ENCODE measurements at places on chromosomes 2 and 18.

GRCh38 chr2:127704641-127705390 is 3.5 kb downstream of the SFT2D3 start:
- no peak for DNase-seq

- DNase-seq, result no peak
These were observed 176.9 kb downstream of the BCL2 start for GRCh38 chr18:63142594-63143225.

GRCh38 chr18:3541549-3542386 is 91.8 kb downstream of the TGIF1 start:
- DNase-seq, result no peak

DNA sequence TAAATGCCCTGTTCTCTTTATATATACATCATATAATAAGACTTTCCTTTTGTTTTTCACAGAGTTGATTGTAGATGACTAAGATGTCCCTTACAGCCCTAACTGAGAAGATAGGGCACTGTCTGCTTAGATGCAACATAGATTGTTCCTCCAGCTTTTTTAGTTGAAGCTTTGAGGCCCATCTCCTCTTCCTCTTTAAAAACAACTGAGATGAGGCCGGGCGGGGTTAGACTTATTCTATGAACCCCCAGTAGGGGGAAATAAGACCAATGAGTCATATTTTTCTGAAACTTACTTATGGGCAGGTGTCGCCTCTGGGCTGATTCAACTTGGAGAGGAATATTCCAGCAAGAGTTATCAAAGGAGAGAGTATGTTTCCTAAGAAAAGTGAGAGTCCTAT is 84.6 kb downstream of the FBXO15 start:
- DNase-seq, result peak; percentile 18

GRCh38 chr18:23556145-23556780 is 30.0 kb downstream of the NPC1 start:
- DNase-seq, result no peak

- no peak for DNase-seq
These were observed 170.5 kb downstream of the NDUFA10 start for GRCh38 chr2:239854596-239854995.

- no peak for DNase-seq
These were observed 65.6 kb upstream of the COPS8 start for GRCh38 chr2:237020090-237020489.

- no peak for DNase-seq
These were observed 16.9 kb upstream of the FAHD2A start for GRCh38 chr2:95385570-95385984.

GRCh38 chr18:12335503-12335902 is 27.5 kb downstream of the TUBB6 start:
- no peak for DNase-seq

- no peak for DNase-seq
These were observed 523.4 kb upstream of the FANCL start for GRCh38 chr2:58764338-58765104.

- no peak for DNase-seq
These were observed 68.8 kb downstream of the DOK6 start for GRCh38 chr18:69469444-69469919.

DNA sequence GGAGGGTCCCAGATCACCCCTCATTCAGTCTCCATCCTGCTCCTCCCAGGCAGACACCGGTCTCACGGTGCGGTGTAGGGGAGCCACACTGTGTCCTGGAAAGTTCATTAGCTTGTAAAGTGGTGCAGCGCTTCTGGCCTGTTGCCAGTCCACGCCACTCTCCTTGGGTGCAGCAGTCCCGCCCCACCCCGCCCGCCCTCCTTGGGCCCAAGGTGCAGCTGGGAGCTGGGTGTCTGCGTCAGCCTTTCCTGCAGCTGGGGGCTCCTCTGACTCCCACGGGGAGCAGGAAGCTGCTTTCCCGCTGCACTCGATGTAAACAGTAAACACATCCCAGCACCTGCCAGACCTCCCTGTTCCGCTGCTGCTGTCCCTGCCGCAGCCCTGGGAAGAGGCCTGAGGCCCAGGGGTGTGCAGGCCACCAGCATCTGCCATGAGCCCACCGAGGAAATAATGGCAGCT is 53.8 kb upstream of the ASB18 start:
- DNase-seq, result no peak

DNA sequence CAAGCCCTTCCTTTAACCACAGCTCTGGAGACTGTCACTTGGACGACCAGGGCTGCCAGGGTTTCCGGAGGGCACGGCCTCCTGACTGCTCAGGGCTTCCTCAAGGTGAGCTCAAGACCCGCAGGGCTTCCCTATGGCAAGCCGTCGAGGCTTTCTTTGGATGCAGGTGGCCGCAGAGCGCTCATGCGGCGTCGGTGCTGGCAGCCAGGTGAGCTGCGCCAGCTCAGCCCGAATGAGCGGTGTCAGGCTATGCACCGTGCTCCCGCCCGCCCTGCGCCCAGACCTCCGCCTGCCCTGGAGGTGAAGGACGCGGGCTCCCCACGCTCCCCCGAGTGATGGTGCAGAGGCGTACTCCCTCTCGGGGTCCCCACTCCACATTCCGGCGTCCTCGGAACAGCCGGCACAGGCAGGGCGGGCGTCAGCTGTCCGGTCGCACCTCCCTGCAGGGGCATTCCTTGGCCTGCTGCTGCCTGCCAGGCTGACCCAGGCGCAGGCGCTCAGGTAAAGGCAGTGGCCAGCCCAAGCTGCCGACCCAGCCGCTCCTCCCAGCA is 20.8 kb upstream of the TUBB6 start:
- DNase-seq, result no peak

GRCh38 chr2:172630181-172630580 is 74.3 kb downstream of the PDK1 start:
- DNase-seq, result no peak

DNA sequence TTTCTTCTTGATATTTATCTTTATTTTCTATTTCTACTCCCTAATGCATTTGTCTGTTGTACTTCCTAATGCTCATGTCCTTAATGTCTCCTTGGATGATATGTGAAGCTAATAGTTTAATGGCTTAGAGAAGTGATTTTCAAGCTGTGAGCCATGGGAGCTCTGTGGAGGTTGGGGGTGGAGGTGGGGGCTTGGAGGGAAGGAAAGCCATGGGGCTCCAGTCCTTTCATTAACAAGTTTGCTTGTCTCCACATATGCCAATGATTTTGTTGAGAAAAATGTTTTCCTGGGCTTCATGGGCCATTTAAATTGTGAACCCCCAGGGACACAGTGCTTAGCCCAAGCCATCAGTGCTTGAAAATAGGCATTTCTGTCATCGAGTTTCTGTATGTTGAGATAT is 264.1 kb downstream of the SCG2 start:
- no peak for DNase-seq

DNA sequence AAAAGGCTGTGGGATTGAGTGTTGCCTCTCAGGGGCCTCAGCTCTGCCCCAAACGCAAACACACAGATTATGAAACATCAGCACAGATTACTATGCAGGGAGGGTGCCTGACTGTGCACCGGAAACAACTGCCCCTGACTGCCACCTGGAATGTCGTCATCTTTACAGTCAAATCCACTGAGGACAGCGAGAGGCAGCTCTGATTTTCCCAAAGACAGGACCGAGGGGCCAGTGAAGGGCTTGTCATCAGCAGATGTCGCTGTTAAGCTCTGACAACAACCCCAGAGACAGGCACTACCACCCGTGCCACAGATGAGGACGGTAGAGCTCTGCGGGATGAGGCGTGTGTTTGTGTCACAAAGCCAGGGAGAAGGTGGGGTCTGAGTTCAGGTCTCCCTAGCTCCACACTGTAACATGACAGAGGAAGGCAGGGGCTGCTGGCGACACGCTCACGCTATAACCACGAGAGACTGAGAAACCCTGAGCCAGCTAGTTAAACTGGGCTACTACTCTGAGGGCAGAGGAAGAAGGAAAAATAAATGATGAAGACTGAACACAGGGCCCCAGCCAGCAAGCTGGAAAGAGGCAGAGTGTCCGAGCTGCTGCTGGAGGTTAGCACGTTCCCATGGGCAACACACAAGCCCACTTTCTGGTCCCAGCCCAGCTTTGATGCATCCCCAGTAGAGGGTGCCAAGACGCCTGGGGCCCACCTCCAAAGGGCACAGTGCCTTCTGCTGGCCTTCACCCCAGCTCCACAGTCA is 47.0 kb downstream of the PARD6G start:
- DNase-seq, result no peak

GRCh38 chr2:45582522-45582921 is 28.5 kb downstream of the SRBD1 start:
- DNase-seq, result no peak

DNA sequence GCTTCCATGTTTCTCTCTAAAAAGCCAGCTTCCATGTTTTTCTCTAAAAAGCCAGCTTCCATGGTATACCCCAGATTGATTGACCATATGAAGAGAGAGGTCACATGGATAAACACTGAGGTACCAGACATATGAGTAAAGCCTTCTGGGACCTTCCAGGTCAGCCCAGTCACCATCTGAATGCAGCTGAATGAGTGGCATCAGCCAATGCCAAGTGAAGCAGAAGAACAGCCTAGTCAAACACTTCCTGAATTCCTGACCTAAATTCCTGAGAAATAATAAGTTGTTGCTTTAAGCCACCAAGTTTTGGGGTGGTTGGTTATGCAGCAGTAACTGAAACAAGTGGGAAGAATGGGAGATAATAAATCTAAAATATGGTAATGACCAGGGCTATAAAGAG is 5.7 kb upstream of the ALS2 start:
- DNase-seq, result no peak

DNA sequence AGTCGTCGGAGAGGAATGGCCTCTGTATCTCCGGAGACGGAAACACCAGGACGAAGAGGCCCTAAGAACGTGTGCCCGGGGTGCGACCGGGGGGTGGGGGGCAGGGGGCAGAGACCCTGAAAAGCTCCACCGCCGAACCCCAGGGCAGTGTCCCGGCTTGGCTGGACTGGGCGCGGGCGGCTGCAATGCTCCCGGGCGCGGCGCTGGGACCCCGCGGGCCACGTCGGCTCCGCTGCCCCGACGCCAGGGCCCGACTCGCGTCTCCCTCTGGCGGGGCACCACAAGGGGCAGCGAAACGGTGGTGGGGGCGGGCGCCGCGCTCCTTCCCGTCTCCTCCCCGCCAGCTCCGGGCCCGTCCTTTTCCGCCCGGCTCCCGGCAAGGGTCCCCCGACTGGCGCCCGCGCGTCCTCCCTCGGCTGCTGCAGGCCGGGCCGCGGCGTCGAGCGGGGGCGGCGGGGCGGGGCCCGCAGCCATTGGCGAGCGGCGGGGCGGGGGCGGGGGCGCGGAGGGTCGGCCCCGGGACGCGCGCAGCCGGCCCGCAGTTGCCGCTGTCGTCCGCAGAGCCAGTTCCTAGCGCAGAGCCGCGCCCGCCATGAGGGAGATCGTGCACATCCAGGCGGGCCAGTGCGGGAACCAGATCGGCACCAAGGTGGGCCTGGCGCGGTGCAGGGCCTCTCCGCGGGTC is at the start of gene TUBB6:
TSS of gene TUBB6 (plus strand) at position 541 of the 685 bp plus-strand sequence. CDS start at position 593, 52 bp downstream.
- DNase-seq, result no peak

GRCh38 chr2:240876475-240877251 is 8.0 kb downstream of the AGXT start:
- DNase-seq, result no peak

- DNase-seq, result no peak
These were observed 3.3 kb downstream of the CTDSP1 start for GRCh38 chr2:218402911-218403411.

- DNase-seq, result no peak
These were observed 30.8 kb downstream of the EN1 start for GRCh38 chr2:118816669-118817068.

GRCh38 chr2:153005071-153005730 is 286.8 kb downstream of the ARL6IP6 start:
- DNase-seq, result no peak

- no peak for DNase-seq
These were observed 35.4 kb downstream of the TMX3 start for GRCh38 chr18:68679528-68679927.

DNA sequence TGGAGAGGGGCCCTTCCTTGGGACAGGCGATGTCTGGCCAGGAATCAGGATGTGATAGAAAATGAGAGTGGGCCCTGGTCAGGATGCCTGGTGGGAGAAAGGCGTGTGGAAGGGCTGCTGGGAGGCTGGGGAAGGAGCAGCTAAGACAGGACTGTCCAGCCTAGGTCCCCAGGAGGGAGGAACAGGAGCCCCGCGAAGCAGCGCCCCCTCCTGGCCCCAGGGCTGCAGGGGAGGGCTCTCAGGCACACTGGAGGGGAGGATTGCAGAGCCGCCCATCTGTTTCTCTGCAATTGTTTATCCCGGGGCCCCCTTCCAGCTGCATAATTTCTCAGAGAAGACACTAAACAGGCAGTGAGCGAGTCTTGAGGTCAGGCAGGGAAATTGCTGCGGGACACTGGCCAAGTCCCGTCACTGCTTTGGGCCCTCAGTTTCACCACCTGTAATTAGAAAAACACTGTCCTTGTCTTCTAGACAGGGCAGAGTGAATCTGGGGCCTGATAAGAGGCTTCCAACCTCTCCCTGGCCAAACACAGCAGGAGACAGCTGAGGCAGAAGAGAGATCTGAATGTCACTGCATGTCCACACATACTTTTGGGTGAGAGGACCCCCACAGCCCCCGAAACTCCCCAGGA is 3.9 kb upstream of the NPPC start:
- DNase-seq, result no peak
